ENCODE measurements at places on chromosomes 6 and 20. TPM values are rescaled to one million over a fixed set of nuclear protein-coding genes. Genes with fewer than 3 reads are reported as not detected.
A peak's percentile ranks its signal among the peaks of the same experiment; 100 is the strongest.

- DNase-seq = no peak
These were observed 2.9 kb downstream of the MAP3K7 start for GRCh38 chr6:90583836-90584481.

DNA sequence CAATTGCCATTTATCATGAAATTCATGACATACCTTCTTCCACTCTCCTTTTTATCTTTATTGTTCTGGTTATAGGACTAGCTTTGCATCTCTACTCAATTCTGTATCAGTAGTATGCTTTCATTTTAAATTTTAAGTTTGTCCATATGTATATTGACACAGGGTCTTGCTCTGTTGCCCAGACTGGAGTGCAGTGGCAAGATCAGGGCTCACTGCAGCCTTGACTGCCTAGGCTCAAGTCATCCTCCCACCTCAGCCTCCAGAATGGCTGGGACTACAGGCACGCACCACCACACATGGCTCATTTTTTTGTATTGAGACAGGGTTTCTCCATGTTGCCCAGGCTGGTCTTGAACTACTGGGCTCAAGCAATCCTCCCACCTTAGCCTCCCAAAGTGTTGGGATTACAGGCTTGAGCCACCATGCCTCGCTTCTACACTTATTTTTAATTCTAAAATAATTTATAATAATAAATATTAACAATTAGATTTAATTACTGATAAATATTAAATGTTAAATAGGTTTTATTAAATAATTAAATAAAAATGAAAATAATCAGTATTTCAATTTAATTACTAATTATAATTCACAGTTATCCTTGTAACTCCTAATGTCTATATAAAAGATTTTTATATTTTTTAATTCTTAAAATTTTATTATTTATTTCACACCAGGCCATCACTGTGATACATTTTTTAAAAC is 27.7 kb downstream of the TRIM38 start:
- DNase-seq = no peak

DNA sequence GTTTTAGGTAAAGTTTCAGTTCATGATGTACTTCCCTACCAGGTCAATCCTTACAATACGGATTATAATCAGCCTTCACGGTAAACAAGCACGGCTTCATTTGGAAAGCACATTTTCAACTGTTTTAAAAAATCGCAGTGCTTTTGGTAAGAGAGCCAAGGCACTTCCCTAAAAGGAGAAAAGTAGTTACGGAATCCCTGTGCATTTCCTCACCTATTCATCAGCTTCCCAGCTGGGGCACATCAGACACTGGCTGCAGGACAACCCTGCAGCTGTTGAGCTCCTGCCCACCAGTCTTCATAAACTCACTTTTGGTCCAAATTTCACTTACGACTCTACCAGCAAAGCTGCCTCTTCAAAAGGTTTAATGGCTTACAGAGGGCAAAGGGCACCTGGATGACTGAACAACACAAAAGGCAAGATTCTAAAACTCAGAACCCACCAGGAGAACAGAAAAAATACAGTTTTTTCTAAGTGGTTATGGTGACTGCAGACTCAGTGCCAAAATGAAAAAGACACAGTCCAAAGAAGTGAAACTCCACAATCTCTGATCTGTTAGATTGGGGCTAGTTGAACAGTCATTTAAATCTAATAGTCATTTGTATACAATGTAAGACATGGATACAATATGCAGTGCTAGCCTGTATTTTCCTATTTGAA is 7.5 kb downstream of the SNX5 start:
- DNase-seq = no peak

DNA sequence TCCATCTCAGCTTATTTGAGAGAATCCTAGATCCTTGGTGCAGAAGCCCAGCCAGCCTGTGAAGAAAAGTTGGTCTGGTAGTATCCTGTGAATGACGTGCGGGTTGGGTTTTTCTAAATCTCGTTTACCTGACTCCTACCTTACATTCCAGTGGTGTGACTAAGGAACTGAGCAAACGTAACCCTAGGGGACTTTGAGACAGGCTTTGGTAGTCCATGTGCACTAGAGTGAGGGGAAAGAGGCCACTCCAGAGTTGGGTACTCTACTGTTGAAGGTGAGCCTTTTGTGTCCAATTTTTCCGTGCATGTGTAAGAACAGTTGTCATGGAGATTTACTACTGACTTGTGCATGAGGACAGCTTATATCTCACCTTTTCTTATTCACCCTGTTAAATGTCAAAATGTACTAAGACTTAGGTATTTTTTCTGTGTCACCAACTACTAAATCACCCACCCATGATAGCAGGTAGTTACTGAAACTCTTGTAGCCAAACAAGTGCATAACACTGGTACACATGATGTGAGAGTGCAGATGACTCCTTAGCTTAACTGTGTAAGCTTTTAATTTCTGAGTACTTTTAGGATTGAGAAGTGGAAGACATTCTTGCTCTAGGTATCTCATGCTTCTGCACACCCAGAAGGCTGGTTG is 26.3 kb upstream of the PLCG1 start:
- no peak for DNase-seq

Gene TBXT
- not detected for total RNA-seq

Gene PLTP
- 0.37 TPM for total RNA-seq

GRCh38 chr6:108565893-108566292 is 5.2 kb downstream of the FOXO3 start:
- DNase-seq = peak; percentile 92

- DNase-seq = no peak
These were observed 23.6 kb downstream of the POFUT1 start for GRCh38 chr20:32231245-32231644.

DNA sequence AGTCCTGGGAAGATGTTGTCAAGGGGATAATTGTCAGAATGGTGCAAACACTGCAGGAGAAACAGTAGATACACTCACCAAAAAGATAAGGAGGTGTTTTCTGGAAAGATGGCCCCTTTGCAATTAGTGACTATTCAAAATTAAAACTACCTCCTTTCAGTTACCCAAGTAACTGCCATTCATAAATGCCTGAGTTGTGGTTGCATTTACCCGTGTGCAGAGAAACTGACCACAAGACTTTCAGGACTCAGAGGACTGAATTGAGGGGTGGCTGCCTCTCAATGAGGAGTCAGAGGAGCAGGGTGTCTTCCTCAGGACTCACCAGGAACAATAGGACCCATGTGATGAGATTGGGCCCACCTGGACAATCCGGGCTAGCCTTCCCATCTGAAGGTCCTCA is 39.0 kb downstream of the GCM1 start:
- no peak for DNase-seq

DNA sequence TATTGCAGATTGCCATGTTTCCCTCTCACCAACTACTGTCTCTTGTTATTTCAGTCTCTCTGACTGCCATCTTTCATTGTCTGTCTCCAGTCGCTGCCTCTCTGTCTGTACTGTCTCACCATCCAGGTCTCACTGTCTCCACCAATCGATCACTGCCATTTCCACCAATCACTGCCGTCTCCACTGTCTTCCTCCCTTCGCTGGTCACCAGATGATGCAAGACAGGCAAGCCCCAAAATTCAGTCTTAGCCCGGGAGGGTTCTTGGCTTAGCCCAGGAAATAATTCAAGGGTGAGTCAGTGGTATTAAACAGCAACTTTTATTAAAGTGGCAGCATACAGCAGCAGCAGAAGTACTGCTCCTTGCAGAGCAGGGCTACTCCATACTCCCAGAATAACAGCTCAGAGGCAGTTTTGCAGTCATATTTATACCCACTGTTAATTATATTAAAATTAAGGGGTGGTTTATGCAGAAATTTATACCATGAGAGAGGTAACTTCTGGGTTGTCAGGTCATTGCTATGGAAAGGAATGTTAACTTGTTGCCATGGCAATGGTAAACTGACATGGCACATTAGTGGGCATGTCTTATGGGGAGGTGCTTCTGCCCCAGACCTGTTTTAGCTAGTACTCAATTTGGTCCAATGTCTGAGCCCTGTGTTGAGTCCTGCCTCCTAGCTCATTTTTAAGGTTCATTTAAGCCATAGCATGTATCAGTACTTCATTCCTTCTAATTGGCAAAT is 23.0 kb upstream of the ECHDC1 start:
- peak; percentile 99 for DNase-seq

Gene SPTLC3
- total RNA-seq = 20.3 TPM

Gene HTR1E
- not detected for total RNA-seq

DNA sequence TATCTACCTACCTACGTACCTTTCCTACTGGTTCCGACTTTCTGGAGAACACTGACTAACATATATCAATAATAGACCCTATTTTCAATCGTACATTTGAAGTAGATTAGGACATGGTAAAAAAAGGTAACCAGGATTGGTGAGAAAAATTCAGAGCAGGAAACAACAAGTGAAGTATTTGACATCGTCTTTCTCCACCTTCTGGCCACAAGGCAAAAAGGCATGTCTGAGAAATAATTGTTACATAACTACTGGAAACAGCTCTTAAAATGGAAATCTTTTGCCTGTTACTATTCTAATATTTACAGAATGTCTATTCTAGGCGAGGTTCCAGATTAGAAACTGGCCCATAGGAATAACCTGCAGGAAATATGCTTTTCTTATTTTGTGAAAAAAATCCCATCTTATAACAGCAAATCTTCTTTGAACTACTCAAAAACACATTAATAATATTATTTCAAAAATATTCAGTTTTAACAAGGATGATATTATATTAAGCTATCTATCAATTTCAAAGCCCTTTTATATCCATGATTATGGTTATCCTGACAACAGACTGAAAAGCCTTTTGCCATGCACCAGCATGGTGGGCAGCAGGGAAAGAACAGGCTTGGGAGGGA is 80.8 kb downstream of the RCAN2 start:
- peak; percentile 54 for DNase-seq

GRCh38 chr20:15708984-15709598 is 864.2 kb downstream of the KIF16B start:
- DNase-seq = peak; percentile 42

Gene RIPOR2
- total RNA-seq = 4.9 TPM
